Activated naive CD4-positive, alpha-beta T cell treated with anti-CD3 and anti-CD28 coated beads, Interleukin-2, amount 10 ng/mL, durations not matched to agents 5 hours and 36 hours (primary cell): ENCODE measurements at places on chromosomes 1 and 21. TPM values are rescaled to one million over a fixed set of nuclear protein-coding genes. Genes with fewer than 3 reads are reported as not detected.

Gene HECTD3
- 38.3 TPM for total RNA-seq

Gene FBXO2
- 1.4 TPM for total RNA-seq

Gene LCE3C
- total RNA-seq: not detected

Gene OLIG2
- total RNA-seq: not detected

Gene DENND1B
- 22.9 TPM for total RNA-seq

Gene MRPS6
- total RNA-seq: 66.7 TPM

Gene RIIAD1
- total RNA-seq: not detected

Gene ACTRT2
- not detected for total RNA-seq

Gene IRF6
- total RNA-seq: 0.53 TPM

Gene TMEM79
- total RNA-seq: 8.5 TPM

Gene RAD54L
- total RNA-seq: 34.7 TPM

Gene BLACAT1
- 0.30 TPM for total RNA-seq

Gene PLEKHA6
- total RNA-seq: 0.03 TPM

Gene LDLRAD1
- not detected for total RNA-seq

Gene PRMT2
- total RNA-seq: 148 TPM

Gene GUK1
- total RNA-seq: 264 TPM
